ENCODE measurements at places on chromosomes 16 and 17.

- DNase-seq = no peak
Measured at GRCh38 chr17:7215136-7215638, 4.4 kb downstream of the DLG4 start.

DNA sequence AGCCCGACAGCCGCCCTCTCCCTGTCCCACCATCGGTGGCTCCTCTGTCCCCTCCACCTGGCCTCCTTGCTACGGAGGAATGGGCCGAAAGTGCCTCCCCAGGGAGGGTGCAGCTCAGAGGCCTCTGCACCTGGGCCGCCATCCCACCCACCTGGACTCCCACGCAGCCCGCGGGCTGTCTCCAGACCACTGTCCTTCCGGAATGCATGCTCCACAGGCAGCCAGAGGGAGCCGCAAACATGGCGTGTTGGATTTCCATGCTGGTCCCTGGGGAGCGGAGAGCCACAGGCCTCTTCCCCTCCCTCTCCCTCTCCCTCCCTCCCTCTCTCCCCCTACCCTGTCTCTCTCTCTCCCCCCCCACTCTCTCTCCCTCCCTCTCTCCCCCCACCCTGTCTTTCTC lies 3.0 kb downstream of the SSTR5 start:
- no peak for DNase-seq

DNA sequence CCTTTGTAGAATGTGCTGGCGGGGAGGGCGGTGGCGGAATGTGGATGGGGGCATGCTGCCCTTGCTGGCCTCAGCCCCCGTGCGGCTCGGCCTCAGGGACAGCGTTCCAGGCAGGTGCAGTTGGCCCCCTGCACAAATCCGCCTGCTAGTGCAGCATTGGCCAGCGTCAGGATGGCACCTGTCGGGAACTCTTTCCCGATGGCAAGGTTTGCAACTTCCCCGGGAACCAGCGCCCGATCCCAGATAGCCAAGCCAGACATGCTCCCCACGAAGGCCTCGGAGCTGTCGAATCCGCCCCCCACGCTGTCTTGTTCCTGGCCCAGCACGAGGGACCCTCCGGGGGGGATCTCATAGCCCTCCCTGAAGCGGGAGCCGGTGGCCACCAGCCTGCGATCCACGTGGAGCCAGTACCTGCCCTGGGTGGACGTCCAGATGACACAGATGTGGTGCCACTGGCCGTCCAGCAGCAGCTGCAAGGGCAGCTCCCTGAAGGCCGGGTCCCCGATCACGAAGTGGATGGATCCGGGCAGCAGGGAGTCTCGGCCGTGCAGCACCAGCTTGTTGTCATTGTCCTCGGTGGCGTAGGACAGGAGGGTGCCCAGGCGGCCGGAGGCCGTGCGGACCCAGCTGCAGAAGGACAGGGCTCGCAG lies 2.8 kb downstream of the PTX4 start:
- no peak for DNase-seq

GRCh38 chr16:84885342-84885910 lies 65.6 kb downstream of the CRISPLD2 start:
- no peak for DNase-seq

DNA sequence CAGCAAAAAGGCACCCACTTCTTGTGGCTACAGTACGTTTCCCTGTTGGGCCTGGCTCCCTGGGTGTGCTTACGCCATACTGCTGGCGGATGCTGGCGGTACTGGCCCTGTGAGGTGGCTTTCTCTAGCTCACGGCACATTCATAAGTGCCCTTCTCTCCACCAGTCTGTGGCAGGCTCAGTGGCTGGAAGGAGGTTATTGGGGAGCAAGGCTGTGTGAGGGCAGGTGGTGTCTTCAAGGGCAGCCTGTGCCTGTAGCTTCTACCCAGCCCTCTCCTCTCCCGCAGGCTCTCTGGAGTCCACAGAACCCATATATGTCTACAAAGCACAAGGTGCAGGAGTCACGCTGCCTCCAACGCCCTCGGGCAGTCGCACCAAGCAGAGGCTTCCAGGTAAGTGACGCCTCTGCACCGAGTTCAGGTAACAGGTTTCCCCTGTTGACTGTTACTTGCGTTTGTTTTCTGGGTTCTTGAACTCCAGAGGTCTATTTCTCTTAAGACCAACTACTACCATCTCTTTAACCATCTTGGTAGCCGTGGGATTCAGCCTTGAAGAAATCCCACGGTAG lies 20.6 kb downstream of the NTAN1 start:
- no peak for DNase-seq

Measured in CD4-positive, alpha-beta T cell treated with Interleukin-6 at 100 ng/mL for 8 hours (primary cell).